Activated CD4-positive, alpha-beta T cell treated with anti-CD3 and anti-CD28 coated beads, Interleukin-10, Interleukin-2, amounts not matched to agents 100 ng/mL and 50 ng/mL, durations not matched to agents 16 hours and 8 hours (primary cell): ENCODE measurements at places on chromosomes 4 and X.

DNA sequence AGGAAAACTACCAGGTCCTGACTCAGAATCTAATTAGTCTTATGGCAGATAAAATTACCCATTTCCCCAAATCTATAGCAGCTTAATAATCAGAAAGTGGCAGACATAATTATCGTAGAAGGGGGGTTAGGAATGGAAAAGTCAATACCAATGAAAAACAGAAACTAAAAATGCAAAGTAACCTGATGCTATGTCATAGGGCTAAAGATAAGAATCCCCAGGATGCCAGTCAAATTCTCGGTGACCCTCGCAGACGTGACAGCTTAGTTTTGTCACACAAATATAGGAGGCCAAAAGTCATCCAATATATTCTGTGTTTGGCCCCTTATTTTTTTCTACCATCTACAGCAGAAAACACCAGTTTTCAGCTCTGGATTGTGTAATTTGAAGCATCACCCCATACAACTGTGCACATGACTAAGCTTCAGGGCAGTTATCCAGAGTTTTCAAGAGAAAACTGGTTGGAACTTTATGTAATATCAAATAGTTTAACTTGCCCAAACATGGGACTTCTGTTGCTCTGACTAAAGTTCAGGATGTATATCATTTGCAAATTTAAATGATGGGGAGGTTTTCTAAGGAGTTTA lies 30.9 kb downstream of the RASSF6 start:
- no peak for DNase-seq

- peak; percentile 50 for DNase-seq
Observed at GRCh38 chrX:118254611-118255010, 91.3 kb upstream of the WDR44 start.

DNA sequence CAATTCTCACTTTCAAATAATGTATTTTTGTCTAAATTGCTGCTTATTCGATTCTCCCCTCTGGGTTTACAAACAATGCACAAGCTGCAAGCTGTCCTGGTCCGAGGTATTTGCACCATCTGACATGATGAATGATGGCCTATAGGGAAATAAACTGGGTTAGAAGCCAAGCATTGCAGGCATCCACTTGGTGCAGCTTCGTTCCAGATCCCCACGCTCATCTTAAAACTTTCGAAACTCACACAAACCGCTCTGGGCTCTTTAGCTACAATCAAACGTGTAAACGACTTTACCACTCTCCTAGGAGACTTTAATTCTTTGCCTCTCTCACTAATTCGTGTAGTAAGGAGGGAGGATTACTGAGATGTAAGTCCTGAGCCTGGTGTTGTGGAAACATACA lies 19.0 kb downstream of the PHKA2 start:
- no peak for DNase-seq

DNA sequence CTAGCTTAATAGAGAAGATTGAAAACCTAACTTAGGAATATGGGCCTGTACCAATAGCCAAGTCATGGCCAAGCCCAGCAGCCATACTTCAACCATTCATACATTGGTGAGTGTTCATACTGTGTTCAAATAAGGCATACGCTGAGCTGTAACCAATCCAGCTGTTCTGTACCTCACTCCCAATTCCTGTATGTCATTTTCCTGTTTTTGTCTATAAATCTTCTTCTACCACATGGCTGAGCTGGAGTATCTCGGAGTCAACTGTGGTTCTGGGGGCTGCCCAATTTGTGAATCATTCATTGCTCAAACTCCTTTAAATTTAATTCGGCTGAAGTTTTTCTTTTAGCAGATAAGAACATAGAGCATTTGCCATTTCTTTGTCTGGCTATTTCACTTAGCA lies 195.3 kb upstream of the ANKRD50 start:
- DNase-seq: no peak

- DNase-seq: no peak
Observed at GRCh38 chr4:186473933-186474332, 81.4 kb downstream of the MTNR1A start.

- peak; percentile 28 for DNase-seq
Observed at GRCh38 chr4:139562067-139562684, 6.2 kb upstream of the SETD7 start.

GRCh38 chr4:55050418-55050950 lies 74.9 kb downstream of the KDR start:
- DNase-seq: no peak

DNA sequence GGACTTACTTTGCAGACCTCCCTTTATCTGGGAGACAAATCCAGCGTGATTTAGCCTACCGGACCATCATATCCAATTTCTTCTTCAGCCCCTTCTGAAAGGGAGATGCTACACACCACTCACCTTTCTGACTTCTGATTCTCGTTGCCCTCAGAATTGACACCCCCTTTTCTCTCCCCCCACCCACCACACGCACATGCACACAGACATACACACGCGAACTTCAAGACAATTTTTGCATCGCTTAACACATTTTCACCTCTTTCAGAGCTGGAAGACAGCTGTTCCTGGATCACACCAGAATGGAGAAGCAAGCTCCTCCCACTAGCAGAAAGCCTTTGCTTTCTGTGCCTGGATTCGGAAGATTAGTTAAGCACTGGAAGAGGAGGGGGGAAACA lies 1.0 kb upstream of the SNCA start:
- no peak for DNase-seq

GRCh38 chr4:158826057-158826456 lies 57.2 kb downstream of the FNIP2 start:
- no peak for DNase-seq

DNA sequence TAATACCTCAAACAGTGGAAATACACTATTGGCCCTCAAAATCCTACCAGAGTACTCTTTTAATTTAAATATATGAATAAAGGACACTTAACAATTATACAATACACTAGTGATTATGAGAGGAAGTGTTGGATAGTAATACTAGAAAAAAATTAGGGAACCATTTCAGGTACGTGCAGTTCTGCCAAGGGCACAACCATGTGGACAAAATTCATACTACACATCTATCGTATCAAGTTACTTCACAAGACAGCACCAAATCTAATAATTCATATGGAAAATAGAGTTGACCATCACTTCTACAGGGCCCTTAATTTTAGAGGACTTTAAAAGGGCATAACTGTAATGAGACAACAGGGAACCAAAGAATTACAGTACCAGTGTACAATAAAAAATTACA lies 69.2 kb upstream of the ZCCHC13 start:
- DNase-seq: no peak

GRCh38 chr4:113347245-113347644 lies 297.8 kb downstream of the ANK2 start:
- no peak for DNase-seq

DNA sequence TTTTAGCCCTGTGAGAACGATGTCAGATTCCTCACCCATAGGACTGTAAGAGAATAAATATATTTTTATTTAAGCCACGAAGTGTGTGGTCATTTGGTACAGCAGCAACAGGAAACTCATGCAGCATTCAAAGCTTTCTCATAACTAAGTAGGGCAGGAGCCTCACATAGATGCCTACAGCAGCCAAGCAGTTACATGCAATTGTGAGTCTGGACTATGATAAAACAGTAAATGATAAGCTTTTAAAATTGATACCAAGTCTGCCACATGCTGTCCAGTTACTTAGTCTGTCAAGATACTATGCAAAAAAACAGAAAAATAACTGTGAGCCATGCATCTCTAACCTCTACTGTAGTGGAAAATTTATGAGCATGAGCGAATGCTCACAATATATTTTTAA lies 359.6 kb downstream of the HS3ST1 start:
- DNase-seq: no peak

- no peak for DNase-seq
Observed at GRCh38 chr4:185421366-185422124, 4.2 kb downstream of the UFSP2 start.

DNA sequence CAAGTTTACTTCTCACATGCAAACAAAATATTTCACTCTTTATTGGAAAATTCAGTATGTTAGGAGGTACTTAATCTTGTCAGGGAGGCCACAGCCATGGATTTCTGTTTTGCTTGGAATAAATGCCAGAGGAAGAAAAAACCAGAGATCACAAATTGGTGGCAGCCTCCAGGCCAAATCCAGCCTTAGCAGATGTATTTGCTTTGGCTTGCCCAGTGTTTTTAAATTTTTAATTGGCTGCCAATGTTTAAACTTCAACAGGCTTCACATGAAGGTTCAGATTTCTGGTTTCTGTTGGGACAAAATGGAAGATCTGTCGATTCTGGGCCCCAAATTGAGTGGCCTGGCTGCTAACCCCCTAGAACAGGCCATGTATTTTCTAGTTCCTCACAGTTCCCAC lies 19.2 kb downstream of the YY2 start:
- DNase-seq: no peak

GRCh38 chr4:184165291-184165690 lies 52.4 kb downstream of the ENPP6 start:
- no peak for DNase-seq

DNA sequence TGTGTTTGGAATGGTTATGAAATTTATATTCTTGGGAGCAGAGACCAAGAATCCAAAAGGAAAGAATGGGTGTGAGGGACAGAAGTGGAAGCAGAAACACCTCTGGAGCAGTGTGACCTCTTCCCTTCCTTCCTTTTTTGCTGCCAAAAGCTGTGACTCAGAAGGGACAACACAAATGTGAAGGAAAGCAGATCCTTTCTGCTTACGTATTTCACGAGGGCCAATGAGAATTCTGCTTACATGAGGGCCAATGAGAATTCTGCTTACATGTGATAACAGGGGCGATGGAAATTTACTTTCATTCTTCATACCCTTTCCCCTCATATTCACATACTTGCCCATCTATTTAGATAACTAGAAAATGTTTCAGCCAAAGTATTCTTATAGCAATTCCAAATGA lies 404.6 kb downstream of the PRDM5 start:
- no peak for DNase-seq

DNA sequence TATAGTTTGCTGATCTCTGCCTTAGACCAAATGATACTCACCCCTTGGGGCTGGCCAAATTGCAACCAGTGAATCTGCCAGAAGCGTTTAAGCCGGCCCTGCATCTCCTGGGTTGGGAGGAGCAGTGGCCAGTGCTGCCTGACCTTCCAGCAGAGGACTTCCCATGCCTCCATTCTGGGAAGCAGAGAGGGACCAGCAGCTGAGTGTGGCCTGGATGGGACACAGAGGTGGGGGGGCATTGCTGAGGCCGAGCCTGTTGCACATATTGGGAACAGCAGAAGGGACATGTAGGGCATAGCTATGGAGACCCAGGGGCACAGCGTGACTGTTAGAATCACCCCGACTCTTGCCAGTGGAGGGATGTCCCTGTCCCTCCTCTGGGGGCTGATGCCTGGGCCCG lies 93.3 kb downstream of the CPZ start:
- DNase-seq: no peak

DNA sequence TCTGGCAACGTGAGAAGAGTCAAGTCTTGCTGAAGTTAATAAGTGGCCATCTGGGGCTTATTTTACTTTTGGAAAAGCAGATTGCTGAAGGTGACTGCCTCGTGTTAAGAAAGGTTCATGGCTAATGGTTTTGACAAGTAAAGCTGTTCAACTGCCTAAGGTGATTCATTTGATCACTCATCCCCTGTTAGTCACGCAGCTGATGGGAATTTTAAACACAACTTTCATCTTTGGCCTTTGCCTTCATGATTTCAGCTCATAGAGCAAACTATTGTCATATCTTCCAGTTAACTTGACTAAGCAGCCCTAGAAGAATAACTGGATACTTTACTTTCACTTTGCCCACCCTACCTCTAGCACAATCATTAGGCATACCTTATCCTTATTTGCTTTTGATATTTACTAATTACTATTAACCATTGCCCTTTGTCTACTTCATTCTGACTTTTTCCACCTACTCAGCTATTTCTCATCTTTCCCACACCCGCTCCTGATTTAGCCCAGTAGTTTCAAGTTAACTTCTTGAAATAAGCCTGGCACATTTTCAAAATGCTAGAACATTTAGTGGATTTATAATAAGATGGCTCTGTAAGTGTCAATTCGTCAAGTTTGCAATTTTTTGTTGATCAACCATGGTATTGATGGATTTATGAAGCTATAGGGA lies 170.6 kb upstream of the S100G start:
- peak; percentile 35 for DNase-seq
